ENCODE measurements at places on chromosomes 5 and 9.

DNA sequence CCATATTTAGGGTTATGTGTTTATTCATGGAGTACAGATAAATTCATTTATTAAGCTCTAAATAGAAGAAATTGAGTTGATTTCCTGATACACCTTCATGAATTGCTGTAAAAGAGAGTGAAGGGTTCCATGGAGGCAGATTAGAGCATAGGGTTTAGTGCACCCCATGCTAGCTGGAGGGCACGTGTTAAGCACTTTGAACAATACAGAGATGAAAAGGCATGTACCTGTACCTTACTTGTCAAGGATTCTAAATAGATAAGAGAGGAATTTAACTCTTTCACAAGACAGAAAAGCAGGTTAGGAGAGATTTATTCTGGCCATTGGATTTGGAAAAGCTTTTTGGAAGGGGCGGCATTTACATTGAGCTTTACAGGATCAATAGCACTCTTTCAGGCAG, 23.3 kb downstream of the TNFAIP8 start:
- DNase-seq: no peak

DNA sequence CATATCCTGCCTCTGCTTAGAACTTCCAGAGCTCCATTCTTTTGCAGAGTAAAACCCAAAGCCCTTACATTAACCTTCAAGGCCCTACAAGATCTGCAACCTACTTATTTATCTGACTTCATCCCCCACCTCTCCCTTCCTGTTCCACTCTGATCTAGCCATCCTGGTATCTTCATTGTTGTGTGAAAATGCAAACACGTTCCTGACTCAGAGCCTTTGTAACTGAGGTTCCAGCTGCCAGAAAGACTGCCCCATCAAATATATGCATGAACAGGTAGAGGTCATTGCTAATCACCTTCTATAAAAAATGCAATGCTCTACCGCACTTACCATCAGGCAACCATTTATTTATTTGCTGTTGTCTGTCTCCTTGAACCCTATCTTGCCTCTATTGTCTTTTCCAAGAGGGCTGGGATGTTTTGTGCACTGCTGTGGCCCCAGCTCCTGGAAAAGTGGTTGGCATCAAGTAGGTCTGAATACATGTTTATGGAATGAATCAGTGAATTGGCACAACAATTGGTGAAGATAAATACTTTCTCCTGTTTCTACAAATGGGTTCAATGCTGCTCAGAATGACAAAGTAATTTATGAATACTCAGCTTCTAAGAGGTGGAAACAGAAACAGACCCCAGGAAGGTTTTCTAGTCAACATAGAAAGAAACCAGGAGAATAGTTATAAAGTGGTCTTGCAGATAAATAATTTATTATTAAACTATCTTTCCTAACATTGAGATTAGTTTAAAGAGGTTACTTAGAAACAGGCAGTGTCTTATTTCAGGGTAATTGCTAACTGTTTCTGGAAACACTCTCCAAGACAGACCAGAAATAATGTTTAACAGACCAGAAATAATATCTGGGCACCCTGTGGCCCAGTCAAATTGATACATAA, 230.6 kb upstream of the CD180 start:
- DNase-seq: no peak

GRCh38 chr5:126023994-126024441, 399.2 kb upstream of the GRAMD2B start:
- no peak for DNase-seq

- no peak for DNase-seq
These were observed 393.7 kb upstream of the PDE4D start for GRCh38 chr5:60287174-60287771.

DNA sequence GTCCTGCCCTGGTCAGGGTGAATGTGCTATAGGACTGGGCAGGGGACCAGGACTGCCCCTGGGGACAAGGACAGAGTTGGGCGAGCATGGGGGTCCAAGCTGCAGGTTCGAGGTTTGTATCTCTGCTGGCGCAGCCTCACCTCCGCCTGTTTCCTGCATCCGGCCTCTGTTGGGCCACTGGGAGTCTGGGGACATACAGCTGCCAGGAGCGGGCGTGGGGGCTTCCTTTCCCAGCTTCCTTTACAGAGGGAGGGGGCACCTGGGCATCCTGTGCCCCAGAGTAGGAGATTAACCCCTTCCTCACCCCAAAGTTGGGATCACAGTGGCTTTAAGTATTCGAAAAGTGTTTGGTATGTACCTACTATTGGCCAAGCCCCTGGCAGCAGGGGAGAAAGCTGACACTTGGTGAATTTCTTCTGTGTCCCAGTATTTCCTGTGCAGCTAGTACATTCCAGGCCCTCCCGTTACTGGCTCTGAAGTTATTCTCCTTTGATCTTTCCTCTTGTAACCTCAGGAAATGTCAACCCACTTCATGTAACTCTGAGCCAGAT, 19.0 kb downstream of the OLFML2A start:
- DNase-seq: no peak

- no peak for DNase-seq
These were observed 82.4 kb upstream of the STC2 start for GRCh38 chr5:173410459-173411233.

DNA sequence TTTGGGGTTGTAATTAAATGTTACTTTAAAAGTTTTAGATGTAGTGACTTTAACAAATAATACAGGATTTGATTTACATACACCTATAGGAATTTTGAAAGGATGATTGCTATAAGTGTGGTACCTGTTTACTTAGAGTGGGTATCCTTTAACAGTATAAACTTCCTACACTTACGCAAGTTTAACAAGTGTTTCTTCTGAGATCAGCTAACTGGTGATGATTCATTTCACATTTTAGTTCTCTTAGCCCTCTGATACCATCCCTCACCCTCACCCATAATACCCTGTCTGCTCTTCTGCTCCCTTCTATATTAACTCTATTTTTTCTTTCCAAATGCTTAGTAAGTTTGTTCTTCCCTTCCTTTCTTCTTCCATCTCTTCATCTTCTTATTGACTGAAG, 197.9 kb downstream of the GDNF start:
- no peak for DNase-seq

DNA sequence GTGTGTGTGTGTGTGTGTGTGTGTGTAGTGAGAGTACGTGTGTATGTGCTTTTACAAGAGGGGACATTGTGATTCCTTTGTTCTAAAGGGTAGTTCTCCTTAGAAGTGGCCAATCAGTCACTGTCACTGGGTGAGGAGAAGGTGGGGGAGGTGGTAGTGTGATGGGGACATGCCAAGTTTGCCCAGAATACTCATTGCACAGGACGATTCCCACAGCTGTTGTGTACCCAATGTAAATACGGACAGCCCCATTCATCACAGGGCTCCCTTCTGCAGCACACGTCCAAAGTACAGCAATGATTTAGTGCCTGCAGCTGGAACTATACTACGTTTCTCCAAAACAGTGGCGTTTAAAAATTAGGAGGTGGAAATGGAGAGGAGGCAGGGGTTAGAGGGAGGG, 287.8 kb downstream of the TLR4 start:
- no peak for DNase-seq

DNA sequence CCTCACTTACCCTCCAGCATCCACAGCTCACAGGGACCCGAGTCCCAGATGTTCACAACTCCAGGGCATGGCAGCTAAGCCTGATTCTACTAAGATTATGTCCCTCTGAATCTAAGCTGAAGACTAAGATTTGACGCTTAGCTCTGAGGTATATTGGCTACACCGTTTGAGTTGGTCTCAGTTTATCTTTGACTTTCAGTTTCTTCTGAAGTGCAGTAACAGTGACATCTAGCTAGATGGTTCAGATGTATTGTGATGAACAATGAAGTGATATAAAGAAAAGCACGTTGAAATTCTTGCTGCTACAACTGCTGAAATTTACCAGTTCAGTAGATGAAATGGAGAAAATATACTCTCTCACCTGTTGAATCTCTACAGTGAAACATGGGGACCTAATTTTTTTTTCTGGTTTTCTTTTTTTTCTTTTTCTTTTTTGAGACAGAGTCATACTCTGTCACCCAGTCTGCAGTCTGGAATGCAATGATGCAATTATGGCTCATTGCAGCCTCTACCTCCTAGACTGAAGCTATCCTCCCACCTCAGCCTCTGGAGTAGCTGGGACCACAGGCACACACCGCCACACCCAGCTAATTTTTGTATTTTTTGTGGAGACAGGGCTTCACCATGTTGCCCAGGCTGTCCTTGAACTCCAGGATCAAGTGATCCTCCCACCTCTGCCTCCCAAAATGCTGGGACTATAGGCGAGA, 15.7 kb downstream of the RFK start:
- no peak for DNase-seq

DNA sequence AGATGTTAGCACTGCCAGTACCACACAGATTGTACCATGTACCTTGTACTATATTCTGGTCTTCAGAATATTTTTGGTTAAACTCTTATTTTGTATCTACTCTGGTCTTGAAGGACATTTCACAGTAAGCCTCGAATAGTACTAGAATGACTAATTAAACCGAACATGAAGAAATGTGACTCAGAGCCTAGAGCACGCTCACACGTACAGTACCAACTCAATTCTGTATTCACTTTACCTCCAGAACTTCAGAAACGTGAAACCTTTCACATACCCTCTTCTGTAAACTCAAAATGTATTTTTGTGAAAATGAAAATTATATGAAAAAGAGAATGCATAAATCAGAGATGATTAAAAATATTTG, 112.8 kb downstream of the MVB12B start:
- no peak for DNase-seq

DNA sequence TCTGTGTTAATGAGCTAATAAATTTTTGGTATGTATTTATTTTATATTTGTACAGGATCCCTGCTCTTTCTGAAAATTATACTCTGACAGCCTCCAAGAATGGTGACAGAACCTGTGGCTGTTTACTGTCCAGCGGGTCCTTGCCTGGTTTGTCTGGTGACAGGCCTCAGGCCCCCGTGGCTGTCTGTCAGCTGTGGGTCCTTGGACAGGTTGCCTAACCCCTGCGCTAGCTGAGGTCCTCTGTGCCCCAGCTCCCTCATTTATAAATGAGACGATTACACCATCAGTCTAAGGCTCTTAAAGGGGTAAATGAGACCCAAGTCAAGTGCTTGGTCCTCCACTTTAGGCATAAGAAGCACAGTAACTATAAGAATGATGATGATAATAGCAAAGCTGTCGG, 125.1 kb upstream of the COL5A1 start:
- DNase-seq: no peak

DNA sequence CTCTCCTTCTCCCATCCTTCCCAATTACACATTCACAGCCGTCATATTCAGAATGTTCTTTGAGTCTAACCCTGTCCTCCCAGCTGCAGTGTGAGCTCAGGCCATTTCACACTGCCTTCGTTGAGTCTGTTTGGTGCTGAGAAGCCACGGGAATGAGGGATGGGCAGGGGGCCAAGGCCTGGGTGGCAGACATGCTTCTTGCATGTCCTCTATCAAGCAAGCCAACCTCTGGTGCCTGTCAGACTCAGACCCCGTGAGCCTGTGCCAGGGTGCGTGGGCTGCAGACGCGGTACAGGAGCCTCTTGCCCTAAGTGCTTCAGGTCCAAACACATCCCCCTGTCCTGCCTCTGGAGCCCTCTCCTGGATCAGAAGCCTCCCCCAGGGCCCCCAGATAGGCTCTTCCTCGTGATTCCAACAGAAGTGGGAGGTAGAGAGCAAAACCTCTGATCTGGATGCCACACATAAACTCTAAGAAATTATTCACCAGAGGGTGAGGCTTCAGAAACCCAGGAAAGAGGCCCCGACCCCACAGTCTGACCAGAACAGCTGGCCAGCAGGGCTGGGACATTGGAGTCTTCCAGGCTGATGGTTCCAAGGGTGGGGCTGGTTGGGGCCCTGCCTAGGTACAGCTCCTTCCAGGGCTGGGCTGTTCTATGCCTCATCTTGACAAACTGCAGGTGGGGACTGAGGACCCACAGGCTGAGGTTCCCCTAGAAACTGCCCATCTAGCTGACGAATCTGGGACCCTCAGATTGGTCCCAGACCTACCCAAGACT, 46.7 kb upstream of the CDKN2AIPNL start:
- DNase-seq: no peak

DNA sequence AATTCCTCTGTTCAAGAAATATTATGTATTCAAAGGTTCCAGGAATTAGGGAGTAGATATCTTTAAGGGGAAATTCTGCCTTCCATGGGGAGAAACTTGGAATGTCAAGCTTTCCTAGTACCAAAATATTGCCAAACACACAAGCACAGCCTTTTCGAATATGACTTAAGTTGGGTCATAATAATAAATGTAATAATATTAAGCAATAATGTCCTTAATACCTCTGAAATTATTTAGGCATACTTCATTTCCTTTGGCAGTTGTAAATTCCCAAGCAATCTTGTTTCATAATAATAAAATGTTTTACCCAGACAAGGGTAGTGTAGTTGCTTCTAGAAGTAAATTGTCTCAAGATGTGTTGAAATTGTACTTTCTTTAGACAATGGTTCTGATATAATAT, 630.3 kb upstream of the CDH18 start:
- DNase-seq: no peak

GRCh38 chr9:135928074-135928730, 20.9 kb upstream of the CAMSAP1 start:
- no peak for DNase-seq

GRCh38 chr9:129501771-129502319, 119.1 kb downstream of the C9orf50 start:
- no peak for DNase-seq

DNA sequence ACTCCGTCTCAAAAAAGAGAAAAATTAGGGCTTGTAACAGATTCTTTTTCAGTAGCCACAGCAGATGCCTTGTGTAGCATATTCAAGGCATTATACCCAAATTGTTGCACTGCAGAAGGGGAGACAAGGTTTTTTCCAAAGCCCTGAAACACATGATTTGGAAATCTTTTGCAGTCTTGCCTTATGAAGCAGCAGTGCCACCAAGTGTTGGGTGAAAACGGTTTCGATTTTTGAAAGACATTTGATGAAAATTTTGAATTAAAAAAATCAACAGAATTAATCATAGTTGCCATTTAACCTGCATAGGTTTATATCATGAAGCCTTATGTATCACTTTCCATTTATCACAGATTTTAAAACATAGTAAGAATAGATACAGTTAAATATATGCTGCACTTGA, 479.5 kb downstream of the TAF11L14 start:
- no peak for DNase-seq

DNA sequence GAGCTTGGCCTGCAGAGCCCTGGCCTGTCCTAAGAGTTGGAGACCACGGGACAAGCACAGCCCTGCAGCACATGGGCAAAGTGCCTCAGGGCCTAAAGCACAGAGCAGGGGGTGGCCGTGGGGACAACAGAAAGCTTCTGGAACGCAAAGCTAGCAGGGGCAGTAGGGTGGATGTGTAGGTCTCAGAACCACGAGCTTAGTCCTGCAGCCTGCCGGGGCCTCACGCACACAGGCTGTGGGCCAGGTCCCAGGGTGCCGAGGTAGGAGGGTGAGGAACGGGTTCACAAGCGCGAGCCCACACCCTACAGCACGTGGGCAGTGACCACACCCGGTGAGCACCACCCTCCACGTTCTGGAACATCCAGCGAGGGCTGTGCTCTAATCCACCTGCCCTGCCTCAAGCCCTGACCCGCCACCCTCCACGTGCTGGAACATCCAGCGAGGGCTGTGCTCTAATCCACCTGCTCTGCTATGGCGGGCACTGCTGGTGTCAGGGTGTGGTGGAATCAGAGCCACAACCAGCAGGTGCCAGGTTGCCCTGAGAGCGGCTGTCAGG, 9.3 kb downstream of the CLPTM1L start:
- DNase-seq: no peak

Data from stimulated activated CD4-positive, alpha-beta T cell treated with anti-CD3 and anti-CD28 coated beads, TNF-alpha, amount 100 ng/mL, for 1 hour (primary cell).